Activated CD4-positive, alpha-beta memory T cell treated with anti-CD3 and anti-CD28 coated beads, Interleukin-2, amount 10 ng/mL, durations not matched to agents 7 days and 5 days (primary cell): ENCODE measurements at places on chromosomes 4 and X. TPM values are rescaled to one million over a fixed set of nuclear protein-coding genes. Genes with fewer than 3 reads are reported as not detected.

Gene SOX3
- total RNA-seq = not detected

Gene ARR3
- not detected for total RNA-seq

Gene STOX2
- total RNA-seq = not detected

Gene KLF8
- 13.1 TPM for total RNA-seq

Gene C4orf36
- total RNA-seq = not detected

Gene MUC7
- total RNA-seq = not detected

Gene LSM6
- 50.5 TPM for total RNA-seq

Gene FAM9B
- not detected for total RNA-seq

Gene MFAP3L
- total RNA-seq = 0.25 TPM

Gene EDA
- 4.9 TPM for total RNA-seq

Gene SLC6A14
- not detected for total RNA-seq

Gene SPACA5
- not detected for total RNA-seq

Gene USP51
- 1.1 TPM for total RNA-seq

Gene TMSB15B
- total RNA-seq = 7.3 TPM

Gene BRS3
- total RNA-seq = not detected

Gene USP26
- total RNA-seq = not detected
